T-cell (primary cell): ENCODE measurements at places on chromosomes 4 and X.

DNA sequence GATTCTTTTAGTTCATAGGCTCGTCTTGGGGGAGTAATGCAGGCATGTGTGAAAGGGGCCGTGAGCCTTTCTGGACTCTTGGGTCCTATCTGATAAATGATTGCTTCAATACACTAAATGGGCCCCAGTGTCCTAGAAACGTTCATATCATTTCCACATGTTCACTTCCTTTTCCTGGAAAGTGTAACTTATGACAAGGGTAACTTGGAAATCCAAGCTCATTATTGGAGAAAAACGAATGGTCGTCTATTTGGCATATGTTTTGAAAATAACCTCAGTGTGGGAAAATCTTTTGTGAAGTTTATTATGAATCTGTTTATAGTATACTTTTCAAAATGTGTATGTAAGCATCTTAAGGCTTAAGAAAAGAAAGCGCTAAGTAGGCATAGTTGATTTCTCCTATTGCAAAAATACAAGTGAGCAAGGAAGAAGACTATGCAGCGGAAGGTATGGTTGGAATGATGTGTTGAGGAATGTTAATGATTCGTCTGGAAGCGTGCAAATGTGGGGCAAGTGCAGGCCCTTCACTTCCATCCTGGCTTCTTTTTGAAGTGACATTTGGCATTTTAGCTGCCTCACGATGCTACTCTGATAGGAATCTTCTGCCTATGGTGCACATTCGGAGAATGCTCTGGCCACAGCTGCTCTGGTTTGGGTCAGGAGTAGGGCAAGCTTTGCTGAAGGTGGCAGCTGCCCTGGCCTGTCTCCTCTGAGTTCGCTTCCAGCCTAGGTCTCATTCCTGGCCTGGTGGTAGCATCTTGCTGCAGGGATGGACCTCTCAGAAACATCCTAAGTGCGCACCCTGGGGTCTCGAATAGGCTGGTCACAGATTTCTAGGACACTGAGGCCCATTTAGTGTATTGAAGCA lies 49.5 kb upstream of the STOX2 start:
- DNase-seq, result no peak

GRCh38 chr4:1170976-1171310 lies 1.4 kb downstream of the SPON2 start:
- DNase-seq, result no peak

DNA sequence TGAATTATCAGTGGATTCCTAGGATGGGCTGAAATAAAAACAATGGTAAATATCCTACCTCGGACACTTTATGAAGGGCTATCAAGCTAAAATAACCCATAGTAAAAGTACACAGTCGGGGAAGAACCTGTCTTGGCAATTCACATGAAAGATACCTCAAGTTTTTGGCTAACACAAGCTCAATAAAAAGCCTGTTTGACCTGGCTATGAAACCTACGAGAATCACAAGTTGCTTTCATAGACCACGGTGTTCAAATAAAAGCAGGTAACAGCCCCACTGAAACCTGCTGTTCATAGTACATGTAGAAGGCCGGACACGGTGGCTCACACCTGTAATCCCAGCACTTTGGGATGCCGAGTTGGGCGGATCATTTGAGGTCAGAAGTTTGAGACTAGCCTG lies 12.3 kb downstream of the RLIM start:
- no peak for DNase-seq

GRCh38 chrX:55488006-55488592 lies 1.5 kb downstream of the USP51 start:
- DNase-seq, result no peak

GRCh38 chrX:32280921-32281320 lies 930.4 kb downstream of the DMD start:
- no peak for DNase-seq
